Stimulated activated CD8-positive, alpha-beta memory T cell treated with anti-CD3 and anti-CD28 coated beads, Interleukin-2, amount 100 ng/mL, for 1 hour (primary cell): ENCODE measurements at places on chromosomes 4 and X.

DNA sequence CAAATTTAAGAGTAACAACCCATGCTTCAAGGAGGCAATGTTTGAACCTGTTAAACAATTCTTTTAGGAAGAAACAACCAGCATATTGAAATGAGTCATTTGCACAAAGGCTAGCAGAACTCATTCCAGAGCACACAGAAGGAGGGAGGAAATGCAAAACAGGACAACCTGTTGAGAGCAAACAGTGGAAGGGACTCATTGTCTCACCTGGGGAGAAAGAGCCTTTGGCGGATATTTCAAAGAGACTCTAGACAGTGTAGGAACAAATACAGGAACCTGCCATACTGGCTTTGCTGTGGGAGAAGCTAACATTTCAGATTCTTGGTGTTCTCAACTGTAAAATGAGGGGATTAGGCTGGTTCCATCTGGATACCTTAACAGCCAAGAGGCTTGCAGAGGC is 14.8 kb upstream of the RASGEF1B start:
- DNase-seq: no peak

DNA sequence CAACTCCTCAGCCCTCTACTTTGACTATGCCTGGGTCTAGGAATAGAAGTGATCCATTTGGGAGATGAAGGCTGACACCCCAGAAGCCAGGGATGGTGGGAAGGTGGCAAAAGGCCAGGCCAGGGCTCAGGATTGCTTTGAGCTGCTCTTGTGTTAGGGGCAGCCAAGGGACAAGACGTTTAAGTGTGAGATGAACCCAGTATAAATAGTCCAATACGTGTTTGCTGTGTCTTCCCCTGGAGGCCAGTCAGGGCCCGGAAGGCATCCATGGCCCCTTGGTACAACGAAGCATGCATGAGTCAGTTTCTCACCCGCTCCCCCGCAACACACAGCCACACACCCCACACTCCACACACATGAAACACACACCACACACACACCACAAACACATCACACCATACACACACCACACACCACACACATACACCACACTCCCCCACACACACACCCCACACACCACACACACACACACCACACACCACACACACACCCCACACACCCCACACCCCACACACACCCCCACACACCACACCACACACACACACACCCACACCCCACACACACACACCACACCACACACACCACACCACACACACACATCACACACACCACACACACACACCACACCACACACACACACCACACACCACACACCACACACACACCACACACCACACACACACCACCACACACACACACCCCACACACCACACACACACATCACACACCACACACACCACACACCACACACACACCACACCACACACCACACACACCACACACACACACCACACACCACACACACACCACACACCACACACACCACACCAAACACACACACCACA is 5.1 kb downstream of the STARD8 start:
- no peak for DNase-seq

GRCh38 chr4:125262079-125262478 is 52.7 kb upstream of the FAT4 start:
- DNase-seq: no peak

GRCh38 chr4:185196437-185196836 is 7.4 kb downstream of the CFAP97 start:
- DNase-seq: no peak

DNA sequence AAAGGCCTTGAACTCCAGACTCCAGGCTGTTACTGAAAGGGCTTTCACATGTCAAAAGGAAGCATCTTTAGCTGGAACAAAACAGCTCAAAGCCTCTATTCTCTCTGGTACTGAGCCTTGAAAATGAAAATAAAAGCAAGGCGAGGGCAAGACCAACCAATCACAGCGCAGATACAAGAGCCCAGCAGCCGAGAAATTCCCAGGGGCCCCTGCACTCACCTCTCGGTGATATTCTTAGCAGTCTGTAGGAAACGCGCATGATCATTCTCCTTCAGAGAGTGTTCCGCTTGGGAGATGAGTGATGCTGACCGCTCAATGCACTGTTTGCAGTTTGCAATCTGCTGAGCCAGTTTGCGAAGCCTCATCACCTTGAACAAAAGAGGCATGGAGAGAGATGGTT is 138.1 kb downstream of the MID1 start:
- no peak for DNase-seq

DNA sequence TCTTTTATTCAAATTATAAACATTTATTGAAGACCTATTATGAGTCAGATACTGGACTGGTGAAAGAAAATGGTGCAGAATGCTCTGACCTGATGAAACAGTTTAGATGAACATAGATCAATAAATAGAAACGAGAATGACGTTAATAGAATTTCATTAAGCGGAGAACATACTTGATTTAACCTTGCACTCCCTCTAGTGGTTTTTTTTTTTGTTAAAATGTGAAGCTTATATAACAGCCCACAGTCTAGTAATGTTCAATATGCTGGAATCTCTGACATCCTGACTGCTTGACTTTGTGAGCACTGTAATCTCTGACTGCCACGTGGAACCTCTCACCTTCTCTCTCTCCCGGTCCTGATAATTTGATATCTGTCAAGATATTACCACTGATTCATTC is 32.3 kb downstream of the HDAC8 start:
- no peak for DNase-seq

GRCh38 chr4:30728311-30728710 is 8.1 kb downstream of the PCDH7 start:
- DNase-seq: no peak
